Lower lobe of right lung (tissue), 2 donors: ENCODE measurements at places on chromosomes 5 and 9. TPM values are rescaled to one million over a fixed set of nuclear protein-coding genes. Genes with fewer than 3 reads are reported as not detected.

TEX48 gene
- not detected for total RNA-seq

PIP5KL1 gene
- total RNA-seq = 11.5 TPM

CFAP90 gene
- 10.7 TPM for total RNA-seq

CEL gene
- total RNA-seq = 1.4 TPM

RASGRF2 gene
- total RNA-seq = 6.7 TPM

ORM2 gene
- total RNA-seq = 3.1 TPM

NMUR2 gene
- not detected for total RNA-seq

CBY3 gene
- not detected for total RNA-seq

IPPK gene
- total RNA-seq = 7.3 TPM

SNX18 gene
- 33.6 TPM for total RNA-seq

ECSCR gene
- 48.8 TPM for total RNA-seq

SPATA31A3 gene
- total RNA-seq = not detected

FYB1 gene
- total RNA-seq = 51.0 TPM

IL13 gene
- total RNA-seq = not detected

PBX3 gene
- 46.1 TPM for total RNA-seq

CAMK2A gene
- total RNA-seq = 1.3 TPM

PLPP7 gene
- total RNA-seq = 1.7 TPM

TAF11L5 gene
- not detected for total RNA-seq

TNFSF15 gene
- 5.2 TPM for total RNA-seq

CA9 gene
- not detected for total RNA-seq

NEUROG1 gene
- total RNA-seq = not detected

GFI1B gene
- 1.1 TPM for total RNA-seq

CEP78 gene
- total RNA-seq = 12.9 TPM

FOXD4L4 gene
- total RNA-seq = 0.77 TPM

ANKRD18B gene
- total RNA-seq = 0.65 TPM

HARS2 gene
- 27.6 TPM for total RNA-seq

C9 gene
- total RNA-seq = 0.27 TPM

STC2 gene
- total RNA-seq = 10.8 TPM

TYRP1 gene
- total RNA-seq = 5.8 TPM

IL33 gene
- total RNA-seq = 47.8 TPM

UNC5A gene
- total RNA-seq = 0.21 TPM

MAN2A1 gene
- total RNA-seq = 42.9 TPM

EXOC3 gene
- 58.9 TPM for total RNA-seq

FNBP1 gene
- 61.1 TPM for total RNA-seq

INSL4 gene
- not detected for total RNA-seq

ADAMTS2 gene
- 13.0 TPM for total RNA-seq

SPRY4 gene
- 42.7 TPM for total RNA-seq

ANGPTL2 gene
- 11.4 TPM for total RNA-seq

CCDC112 gene
- 7.4 TPM for total RNA-seq
